Activated B cell treated with CpG ODN at 0.5 μM for 24 hours (primary cell): ENCODE measurements at places on chromosomes 5 and 9.

DNA sequence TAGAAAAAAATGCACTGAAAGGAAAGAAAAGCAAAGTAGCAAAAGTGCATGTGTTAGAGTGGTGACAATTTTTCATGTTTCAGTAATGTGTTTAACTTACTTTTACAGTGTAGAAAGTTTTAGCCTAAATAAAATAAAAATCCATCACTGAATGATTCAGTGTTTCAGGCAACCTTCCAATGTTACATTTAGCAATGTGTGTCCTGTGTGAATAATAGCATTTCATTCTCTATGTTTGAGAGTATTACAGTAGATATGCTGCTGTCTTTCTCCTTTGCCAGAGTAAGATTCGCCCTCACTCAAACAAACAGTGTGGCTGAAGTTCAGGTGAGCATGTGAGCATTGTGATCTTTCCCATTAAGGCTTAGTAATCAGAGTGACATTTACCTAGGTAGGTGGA, 171.1 kb downstream of the TARS1 start:
- H3K36me3 ChIP-seq = no peaks in the 10 kb centered on the region
- no peak overlapping the region for H3K4me3 ChIP-seq
- peaks cover 5% of the 10 kb centered on the region for H3K27me3 ChIP-seq
- DNase-seq = no peak
- H3K4me1 ChIP-seq = no peaks in the 10 kb centered on the region

DNA sequence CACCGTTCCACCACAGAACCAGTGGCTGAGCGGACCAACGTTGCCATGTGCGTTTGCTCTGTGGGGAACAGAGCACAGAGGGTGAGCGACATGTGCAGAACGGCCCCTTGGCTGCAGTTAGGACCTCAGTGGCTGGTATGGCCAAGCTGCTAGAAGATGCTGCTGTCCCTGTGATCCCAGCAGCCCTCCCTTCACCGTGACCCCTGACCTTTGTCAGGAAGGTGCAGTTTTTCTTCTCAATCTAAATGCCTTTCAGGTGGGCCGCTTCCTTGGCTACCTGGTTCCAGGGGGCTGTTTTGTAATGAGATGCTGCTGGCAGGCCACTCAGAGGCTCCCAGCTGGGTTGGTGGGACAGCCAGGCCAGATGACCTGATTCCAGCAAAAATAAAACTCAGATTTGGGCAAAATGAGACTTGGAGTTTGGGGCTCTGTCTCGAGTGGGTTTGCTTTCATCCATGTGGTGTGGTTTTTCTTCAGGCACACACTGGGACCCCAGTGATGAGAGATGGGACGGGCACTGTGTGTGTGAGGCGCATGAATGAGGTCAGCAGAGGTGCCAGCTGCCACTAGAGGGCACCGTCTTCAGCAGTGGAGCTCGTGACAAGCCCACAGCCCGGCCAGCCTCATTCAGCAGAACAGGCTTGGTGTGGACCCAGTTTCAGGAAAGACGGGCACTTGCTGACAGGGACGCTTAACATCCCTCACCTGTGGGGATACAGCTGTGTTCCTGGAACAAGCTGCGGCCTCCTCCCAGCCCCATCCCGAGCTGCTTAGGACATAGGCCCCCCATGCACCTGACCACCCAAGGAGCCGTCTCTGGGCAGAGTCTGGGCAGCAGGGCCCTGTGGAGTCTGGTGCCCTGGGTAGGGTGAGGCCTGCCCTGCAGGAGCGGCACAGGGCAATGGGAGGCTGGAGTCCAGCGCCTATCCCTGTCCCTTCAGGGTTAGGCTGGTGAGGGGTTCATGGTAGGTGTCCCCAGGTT, 4.1 kb downstream of the MRPS2 start:
- peaks cover 23% of the 10 kb centered on the region for H3K4me1 ChIP-seq
- no peaks in the 10 kb centered on the region for H3K27me3 ChIP-seq
- H3K36me3 ChIP-seq = peaks cover 37% of the 10 kb centered on the region
- peak; percentile 41 for DNase-seq

DNA sequence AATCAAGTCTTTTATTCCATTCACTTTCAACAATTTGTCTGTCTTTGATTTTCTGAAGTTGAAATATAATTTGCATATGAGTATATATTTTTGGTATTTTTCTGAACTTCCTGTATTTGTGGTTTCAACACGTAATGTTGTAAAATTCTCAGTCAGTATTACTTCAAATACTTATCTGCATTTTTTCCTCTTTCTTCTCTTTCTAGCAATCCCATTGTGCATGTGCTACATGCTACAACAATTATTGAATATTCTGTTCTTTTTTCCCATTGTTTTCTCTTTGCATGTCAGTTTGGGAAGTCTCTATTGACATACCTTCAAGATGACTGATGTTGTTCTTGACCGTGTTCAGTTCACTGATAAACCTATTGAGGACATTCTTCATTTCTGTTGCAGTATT, 5.6 kb upstream of the ANKRD18A start:
- H3K36me3 ChIP-seq = no peaks in the 10 kb centered on the region
- peaks cover 8% of the 10 kb centered on the region for H3K4me1 ChIP-seq
- H3K27ac ChIP-seq = no peak overlapping the region
- peaks cover 21% of the 10 kb centered on the region for H3K27me3 ChIP-seq

DNA sequence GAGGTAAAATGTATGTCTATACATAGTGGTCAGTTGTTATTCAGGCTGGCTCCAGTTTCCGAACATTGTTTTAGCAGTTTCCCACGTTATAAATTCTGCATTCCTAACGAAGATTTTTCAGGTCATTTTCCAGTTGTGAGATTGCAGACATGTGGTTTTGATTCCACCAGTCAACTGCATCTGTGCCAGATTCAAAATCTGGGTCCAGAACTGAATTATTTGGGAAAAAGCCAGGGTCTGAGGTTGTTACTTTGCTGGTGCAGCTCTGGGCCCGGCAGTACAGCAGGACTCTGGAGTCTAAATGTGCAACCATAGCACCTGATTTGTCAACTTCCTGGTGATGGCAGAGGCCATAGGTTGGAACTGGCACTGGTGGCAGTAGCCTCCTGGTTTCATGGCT, 105.7 kb upstream of the MEGF10 start:
- no peak overlapping the region for H3K27ac ChIP-seq
- no peaks in the 10 kb centered on the region for H3K4me1 ChIP-seq
- peaks cover 7% of the 10 kb centered on the region for H3K27me3 ChIP-seq
- H3K4me3 ChIP-seq = no peak overlapping the region

DNA sequence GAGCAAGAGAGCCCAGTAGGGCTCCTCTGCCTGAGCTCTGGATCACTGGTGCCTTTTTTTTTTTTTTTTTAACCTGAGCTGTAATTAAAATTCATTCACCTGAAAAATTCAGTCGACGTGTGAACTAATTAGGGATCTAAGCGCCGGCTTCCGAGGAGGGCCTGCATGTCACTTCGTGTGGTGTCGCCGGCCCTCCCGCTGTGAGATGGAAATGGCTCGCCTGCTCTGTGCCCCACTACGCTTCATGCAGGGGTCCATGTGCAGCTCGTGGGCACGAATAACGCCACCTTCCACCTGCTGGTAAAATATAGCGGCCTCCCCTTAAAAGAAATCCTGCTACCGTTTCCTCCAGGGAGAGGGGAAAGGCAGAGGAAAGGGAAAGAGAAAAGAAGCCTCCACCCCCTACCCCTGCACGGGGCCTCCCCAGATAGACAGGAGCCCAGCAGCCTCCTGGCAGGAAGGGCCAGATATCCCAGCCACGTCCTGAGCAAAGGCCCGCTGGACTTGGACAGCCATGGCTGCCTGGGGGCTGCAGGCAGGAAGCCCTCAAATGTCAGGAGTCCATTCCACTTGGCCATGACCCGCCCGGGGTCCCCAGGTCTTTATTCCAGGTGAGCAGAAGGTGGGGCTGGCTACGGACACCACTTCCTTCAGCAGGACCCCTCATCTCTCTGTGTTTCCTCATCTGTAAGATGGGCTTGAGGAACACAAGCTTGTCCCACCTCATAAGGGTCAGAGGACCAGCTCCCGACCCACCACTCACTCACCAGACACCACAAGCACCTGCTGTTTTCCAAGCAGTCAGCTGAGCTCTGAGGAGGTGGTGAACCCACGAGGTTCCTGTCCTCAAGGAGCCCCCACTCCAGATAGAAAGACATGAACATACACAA, 38.2 kb upstream of the ZNF354A start:
- H3K4me3 ChIP-seq = no peak overlapping the region
- no peak for DNase-seq
- H3K27ac ChIP-seq = no peak overlapping the region

DNA sequence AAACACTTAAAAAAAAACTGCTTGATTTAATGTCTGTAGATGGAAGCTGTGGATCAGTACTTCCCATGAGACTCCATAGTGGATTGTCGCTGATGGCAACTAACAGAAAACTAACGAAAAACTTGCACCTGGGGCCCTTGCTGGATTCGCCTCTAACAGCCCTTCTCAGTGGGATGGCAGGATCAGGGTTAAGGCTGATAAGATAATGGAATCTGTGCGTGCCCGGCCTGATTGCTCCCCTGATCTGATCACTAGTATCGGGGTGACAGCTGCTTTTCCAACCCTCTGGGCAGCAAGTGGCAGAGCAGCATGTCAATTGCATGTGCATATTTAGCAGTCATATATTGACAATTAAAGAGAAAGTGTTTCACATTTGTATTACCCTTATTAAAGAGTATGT, 185.8 kb upstream of the ELAVL2 start:
- no peaks in the 10 kb centered on the region for H3K36me3 ChIP-seq
- H3K4me3 ChIP-seq = no peak overlapping the region
- no peaks in the 10 kb centered on the region for H3K4me1 ChIP-seq
- no peak overlapping the region for H3K27ac ChIP-seq

GRCh38 chr5:96431376-96432187, 1.5 kb downstream of the PCSK1 start:
- peaks cover 24% of the 10 kb centered on the region for H3K4me1 ChIP-seq
- peak overlapping the region; percentile 35 for H3K4me3 ChIP-seq
- H3K27me3 ChIP-seq = peaks cover 47% of the 10 kb centered on the region
- no peak overlapping the region for H3K27ac ChIP-seq
- no peaks in the 10 kb centered on the region for H3K36me3 ChIP-seq

GRCh38 chr9:2638871-2639673, 17.5 kb downstream of the VLDLR start:
- H3K27me3 ChIP-seq = peaks cover 1% of the 10 kb centered on the region
- no peak overlapping the region for H3K4me3 ChIP-seq
- no peaks in the 10 kb centered on the region for H3K36me3 ChIP-seq
- DNase-seq = no peak

DNA sequence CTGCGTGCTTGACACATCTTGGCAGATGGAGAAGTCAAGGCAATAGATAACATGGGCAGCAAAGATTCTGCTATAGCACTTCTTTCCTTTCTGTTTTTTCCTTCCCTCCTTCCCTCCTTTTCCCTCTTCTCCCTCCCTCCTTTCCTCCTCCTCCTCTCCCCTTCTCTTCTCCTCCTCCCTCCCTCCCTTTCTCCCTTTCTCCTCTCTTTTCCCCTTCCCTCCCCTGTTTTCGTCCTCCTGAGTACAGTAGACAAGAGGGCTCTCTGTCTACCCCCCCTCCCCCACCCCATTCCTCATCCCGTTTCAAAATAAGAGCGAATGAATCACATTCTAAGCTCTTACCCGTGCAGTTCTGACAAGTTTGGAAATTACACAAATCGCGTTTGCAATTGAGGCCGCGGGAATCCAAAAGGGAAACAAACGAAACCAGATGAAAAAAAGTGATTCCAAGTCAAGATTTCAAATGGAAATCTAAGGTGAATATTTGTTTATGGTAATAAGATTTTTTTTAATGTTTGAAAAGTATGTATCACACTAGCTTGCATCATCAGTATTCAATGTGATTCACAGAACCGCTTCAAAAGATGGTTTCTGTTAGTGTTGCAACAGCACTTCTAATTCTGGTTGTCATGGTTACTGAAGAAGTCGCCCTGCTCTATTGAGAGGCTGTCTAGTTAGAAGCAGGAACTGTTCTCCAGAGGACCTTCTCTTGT, 1.3 kb downstream of the NIM1K start:
- H3K4me3 ChIP-seq = peak overlapping the region; percentile 84
- DNase-seq = no peak
- no peaks in the 10 kb centered on the region for H3K36me3 ChIP-seq

DNA sequence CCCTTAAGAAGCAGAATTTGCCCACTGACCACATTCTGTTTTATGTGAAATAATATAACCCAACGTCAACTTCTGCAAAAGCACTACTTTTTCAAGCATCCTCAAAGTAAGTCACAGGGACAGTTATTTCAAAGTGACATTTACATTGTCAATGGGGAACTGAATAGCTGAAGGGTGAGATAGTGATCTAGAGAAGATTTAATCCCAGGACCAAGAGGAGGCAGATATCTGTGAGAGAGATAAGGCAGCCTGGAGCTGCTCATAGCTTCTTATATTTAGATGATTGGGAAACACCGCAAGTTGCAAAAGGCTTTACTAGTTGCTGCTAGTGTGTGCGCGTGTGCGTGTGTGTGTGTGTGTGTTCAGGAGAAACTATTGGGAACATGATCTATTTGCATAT, 210.4 kb upstream of the RFX3 start:
- H3K27me3 ChIP-seq = no peaks in the 10 kb centered on the region
- no peaks in the 10 kb centered on the region for H3K36me3 ChIP-seq
- H3K4me3 ChIP-seq = no peak overlapping the region

DNA sequence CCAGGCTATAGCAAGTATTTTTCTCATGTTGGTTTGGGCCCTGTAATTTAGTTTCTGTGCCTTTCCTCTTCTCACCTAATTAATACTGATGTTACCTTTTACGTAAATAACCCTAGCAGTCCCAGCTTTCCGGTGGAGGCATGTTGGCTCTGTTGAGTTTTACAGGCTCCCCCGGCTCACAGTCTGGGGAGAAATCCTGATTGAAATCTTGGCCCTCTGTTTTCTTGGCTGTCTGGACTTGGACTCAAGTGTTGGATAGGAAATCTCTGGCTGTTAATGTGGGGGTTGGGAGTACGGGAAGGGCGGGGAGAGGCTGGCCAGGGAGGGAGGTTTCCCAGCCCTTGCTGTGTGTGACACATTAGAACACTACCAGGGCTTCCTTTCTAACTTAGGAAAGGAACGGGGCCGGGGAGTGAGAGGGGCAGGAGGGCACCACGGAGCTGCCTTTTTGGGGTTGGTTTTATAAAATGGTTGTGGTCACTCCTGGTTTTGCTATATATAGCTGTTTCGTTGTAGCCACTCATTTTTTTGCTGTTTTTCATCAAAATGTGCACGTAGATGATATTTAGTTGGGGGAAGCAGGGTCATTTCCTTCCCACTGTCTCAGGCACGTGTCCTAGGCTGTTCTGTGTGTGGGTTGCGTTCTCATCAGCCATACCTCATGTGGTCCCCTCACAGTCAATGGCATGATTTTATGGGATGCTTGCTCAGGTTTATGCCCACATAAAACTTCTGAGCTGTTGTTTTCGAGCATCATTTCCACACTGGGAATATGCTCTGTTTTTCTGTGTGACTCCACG, 11.0 kb downstream of the TRIO start:
- DNase-seq = no peak
- peaks cover 34% of the 10 kb centered on the region for H3K4me1 ChIP-seq
- H3K27ac ChIP-seq = no peak overlapping the region
- no peaks in the 10 kb centered on the region for H3K27me3 ChIP-seq

DNA sequence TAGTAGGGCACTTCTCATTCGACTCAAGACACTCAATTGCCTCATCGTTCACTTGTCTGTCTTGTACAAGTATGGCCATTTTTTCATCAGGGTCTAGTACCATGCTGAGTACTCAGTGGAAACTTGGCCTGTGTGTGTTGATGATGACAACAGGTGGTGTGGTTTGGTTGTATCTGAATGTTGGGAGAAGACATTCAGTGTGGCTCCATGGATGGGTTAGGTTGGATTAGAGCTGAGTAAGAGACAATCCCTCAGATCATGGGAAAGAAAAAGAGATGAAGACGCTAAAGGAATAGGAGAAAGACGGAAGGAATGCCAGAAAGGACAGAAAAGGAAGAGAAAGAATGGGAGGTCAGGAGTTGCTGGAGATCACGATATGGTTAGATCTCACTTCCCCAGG, 17.0 kb downstream of the PCDH1 start:
- no peaks in the 10 kb centered on the region for H3K4me1 ChIP-seq
- no peak for DNase-seq
- H3K27ac ChIP-seq = no peak overlapping the region
- no peak overlapping the region for H3K4me3 ChIP-seq
